Panc1 (cell line): ENCODE measurements at places on chromosomes 13 and 19.

GRCh38 chr13:31433207-31433606 is 233.4 kb downstream of the B3GLCT start:
- DNase-seq: no peak

DNA sequence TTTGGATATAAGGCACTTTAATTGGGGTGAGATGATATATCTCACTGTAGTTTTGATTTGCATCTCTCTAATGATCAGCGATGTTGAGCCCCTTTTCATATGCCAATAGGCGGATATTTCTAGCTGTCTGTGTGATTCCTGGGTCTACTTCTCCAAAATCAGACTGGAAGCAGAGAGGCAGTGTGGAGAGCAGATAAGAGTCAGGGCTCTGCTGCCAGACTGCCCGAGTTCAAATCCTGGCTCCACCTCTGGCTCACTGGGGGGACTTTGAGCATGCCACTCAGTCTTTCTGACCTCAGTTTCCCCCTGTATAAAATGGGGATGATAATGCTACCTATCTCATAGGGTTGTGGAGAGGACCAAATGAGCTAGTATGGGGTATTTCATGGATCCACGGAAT is 24.0 kb upstream of the ACP7 start:
- no peak for DNase-seq

DNA sequence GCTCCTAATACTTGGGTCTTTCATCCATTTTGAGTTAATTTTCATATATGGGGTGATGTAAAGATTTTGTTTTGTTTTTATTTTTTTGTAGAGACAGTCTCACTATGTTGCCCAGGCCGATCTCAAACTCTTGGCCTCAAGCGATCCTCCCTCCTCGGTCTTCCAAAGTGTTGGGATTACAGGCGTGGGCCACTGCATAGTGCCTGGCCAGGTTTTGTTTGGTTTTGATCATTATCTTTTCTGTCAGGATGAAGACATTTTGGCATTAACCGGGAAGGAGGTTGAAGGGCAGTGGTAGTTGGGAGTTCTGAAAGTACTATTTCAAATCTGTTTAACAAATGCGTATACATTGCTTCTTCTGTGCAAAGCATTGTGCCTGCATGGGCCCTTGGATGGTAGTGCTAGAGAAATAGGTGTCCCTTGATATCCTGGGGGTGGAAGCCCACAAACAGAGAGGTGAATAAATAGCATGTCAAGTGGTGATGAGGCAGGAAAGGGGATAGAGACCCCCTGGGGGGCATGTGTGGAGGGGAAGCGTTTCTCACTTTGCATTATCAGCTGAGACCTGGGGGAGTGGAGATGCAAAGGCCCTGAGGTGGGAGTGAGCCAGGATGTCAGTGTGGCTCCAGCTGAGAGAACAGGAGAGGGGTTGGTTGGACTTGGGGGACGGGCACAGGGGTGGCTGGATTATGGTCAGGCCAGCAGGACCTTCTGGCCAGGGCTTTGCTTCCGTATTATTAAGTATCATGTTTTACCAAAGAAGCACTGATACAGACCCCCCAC is 41.4 kb downstream of the GATAD2A start:
- no peak for DNase-seq

- DNase-seq: no peak
Observed at GRCh38 chr13:29049524-29049923, 229.4 kb downstream of the MTUS2 start.

GRCh38 chr19:17235300-17235970 is 9.4 kb downstream of the OCEL1 start:
- DNase-seq: no peak

- DNase-seq: no peak
Observed at GRCh38 chr13:51330791-51331190, 8.7 kb upstream of the SERPINE3 start.

DNA sequence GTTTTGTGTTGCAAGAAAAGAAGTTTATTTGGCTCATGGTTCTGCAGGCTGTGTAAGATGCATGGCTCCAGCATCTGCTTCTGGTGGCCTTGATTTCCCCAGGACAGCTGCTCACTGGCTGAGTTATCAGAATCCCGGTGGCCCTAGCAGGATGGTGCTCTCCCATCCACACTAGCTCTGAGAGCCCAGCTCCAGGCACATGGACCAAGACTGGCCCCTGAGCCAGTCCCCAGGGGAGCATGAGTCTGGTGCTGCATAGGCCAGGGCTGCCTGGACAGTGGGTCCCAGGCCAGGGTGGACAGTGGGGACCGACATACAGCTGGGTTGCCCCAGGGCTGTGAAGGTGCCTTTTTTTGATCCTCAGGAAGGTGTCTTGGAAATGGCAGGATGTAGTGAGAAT is 10.4 kb downstream of the ADGRE2 start:
- DNase-seq: no peak

GRCh38 chr13:36710396-36710795 is 36.6 kb downstream of the SERTM1 start:
- no peak for DNase-seq

- no peak for DNase-seq
Observed at GRCh38 chr13:29359181-29359580, 236.3 kb downstream of the SLC7A1 start.

DNA sequence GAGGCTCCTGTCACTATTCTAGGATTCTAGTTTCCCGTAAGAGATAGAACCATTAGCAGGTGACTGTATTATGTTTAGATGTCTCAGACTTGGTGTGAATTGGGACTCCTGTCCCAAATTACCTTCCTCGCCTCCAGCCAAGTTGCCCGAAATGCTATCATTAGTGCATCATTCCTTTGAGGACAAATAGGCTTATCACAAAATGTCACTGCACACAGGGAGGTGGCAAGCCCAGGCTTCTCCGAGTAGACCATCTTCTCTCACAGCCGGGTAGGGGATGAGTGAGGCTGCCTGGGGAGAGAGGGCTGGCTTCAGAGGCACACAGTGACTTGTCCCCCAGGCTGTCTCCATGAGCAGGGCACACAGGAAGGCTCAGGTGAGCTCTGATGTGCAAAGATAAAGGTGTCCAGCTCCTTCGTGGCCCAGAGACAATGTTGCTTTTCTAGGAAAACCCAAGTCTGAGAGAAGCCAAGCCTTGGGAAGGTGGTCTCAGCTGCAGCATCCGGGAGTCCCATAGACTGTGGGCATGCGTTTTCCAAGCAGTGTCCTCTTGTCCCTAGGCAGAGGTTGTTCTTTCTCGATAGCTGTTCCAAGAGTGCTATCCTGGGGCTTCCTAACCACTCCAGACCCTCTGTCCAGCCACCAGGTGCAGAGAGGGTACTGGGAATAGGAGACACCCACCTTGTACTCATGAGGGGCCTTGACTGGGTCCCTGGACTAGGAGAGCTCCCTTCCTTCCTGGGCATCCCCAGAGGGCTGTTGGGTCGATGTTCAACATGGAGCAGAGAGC is 163.1 kb upstream of the TSHZ3 start:
- no peak for DNase-seq

GRCh38 chr13:20378721-20379120 is 146.6 kb upstream of the GJB6 start:
- DNase-seq: no peak

- DNase-seq: no peak
Observed at GRCh38 chr19:13932911-13933393, 5.3 kb downstream of the PODNL1 start.

GRCh38 chr19:33905937-33906577 is 109.4 kb downstream of the KCTD15 start:
- DNase-seq: no peak

GRCh38 chr13:112353856-112354255 is 22.3 kb upstream of the SPACA7 start:
- no peak for DNase-seq

- DNase-seq: no peak
Observed at GRCh38 chr13:97308735-97309429, 86.7 kb downstream of the MBNL2 start.

DNA sequence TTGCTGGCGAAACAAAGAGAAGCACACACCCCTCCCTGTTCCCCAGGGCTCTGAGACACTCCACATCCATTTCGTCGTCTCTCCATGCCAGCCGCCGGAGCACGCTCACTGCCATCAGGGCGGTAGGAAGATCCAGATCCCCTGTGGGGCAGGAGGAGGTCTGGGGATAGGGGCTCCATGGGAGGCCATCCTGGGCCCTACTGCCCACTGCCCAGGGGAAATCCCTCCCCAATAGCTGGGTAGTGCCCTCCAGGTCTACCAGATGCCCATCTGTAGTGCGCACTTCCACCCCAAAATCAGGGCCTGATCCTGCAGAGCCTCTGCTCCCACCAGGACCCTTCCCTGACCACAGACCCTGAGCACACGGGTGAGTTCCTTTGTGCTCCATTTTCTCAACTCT is 80.3 kb downstream of the EFNB2 start:
- DNase-seq: no peak

DNA sequence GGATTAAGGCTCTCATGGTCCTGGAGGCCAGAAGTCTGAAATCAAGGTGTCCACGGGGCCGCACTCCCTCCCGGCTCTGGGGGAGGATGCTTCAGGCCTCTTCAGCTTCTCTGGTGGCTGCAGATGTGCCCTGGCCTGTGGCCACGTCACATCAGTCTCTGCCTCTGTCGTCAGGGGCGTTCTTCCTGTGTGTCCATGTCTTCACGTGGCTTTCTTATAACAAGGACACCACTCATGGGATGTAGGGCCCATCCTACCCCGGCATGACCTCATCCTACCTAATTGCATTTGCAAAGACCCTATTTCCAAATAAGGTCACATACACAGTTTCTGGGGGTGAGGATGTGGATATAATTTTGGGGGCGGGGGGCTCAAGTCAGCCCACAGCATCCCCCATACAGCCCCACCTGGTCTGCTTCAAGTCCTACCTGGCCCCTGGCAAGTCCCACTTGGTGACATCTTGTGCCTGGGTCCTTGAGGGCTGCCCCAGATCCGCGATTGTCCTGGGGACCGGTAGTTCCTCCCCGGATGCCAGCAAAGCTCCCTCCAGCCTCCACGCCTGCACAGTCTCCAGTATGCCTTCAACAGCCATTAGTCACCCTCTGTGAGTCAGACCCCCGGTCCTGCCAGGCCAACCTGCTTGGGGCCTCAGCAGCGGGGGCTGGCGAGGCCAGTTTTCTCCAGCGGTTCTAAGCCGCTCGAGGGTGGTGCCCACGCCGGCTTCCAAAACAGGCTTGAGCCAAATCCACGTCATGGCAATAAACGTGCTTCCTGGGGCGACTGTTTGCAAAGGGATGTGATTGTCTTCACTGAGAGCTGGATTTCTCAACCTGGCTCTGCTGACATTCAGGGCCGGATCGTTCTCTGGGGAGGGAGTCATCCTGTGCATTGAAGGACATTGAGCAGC is 32.2 kb downstream of the MYO9B start:
- DNase-seq: peak; percentile 81

- peak; percentile 97 for DNase-seq
Observed at GRCh38 chr19:45717131-45717982, 13.3 kb downstream of the FBXO46 start.

GRCh38 chr13:99199541-99200431 is 868 bp upstream of the UBAC2 start:
- DNase-seq: no peak

GRCh38 chr19:731000-731399 is 19.9 kb upstream of the MISP start:
- DNase-seq: no peak

- DNase-seq: no peak
Observed at GRCh38 chr19:15874821-15875474, 22.9 kb downstream of the CYP4F2 start.

DNA sequence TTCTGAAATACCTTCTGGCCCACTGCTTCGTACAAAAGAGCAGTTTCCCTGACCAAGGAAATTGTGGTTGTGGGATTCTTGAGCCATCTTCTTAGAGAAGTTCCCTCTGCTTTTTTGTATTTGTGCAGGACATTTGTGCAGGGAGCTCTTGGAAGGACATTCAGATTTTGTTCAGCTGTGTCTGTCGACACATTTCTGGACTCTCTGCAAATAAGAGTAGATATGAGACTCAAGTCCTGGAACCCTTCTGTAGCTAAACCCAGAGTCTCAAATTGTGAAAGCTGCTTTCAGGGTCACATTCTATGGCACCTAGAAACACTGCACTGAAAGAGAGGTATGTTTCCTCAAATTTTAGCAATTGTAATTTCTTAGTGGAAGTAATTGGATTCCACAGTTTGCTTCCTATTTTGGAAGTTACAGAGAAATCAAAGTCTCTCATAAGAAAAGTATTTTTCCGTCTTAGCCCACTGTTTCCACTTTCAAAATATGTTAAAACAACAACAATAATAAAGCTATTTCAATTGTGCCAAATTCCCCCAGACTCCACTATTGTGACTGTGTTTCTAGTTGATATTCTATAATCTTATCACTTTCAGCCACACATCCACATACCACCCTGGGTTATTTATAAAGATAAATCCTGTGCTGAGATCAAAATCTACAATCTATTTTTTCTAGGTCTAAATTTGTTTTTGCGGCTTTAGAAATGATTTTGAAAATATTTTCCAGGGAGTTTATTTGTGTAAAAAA is 224.0 kb downstream of the COG6 start:
- DNase-seq: no peak

DNA sequence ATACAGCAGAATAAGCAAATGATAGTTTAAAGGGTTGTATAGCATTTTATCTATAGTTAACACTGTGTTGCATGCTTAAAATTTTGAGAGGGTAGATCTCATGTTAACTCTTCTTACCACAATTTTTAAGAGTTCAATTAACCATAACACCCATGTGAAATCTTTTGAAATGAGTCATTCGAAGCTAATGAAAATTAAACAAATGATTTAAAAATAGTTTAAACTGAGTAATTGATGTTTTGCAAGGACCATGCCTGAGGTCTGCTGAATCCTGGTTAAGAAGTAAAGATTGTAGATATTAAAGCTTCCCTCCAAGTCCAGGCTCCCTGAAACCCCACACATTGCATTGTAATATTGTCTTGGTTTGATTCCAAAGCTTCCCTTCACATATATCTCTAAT is 176.7 kb upstream of the RNF113B start:
- no peak for DNase-seq

DNA sequence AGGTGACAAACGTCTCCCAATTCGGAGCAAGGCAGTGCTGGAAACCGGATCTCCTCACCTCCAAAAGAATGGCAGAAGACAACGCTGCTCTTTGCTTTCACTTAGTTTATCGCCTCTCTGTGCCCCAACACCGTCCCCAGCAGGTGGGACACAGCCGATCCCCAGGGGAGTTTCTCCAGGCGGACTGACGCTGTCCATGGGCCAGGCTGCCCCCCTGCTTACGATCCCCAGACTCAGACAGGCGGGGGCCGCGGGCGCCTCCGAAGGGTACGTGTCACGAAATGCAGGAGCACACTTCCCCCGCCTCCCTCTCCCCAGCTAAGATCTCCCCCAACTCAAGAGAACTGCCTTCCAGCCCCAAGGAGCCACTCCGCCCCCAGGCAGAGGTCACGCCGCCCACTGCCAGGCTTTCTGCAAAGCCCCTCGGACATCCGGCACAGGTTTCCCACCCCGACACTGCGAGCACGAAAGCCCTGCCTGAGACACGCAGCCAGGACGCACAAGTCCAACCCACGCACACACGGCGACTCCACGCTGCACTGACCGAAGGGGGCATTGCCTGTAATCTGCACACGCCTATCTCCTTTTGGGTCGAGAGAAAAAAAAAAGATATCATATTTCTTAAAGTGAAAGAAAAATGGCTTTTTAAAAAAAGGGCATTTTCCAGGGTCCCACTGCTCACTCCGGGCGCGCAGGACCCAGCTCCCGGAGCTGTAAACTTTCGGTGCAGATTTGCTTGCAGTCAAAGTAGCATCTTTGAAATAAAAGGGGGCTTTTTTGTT is 2.0 kb downstream of the SPRY2 start:
- DNase-seq: no peak

- DNase-seq: no peak
Observed at GRCh38 chr13:44484562-44485138, 91.5 kb downstream of the TSC22D1 start.

- no peak for DNase-seq
Observed at GRCh38 chr13:32134241-32135055, 102.9 kb downstream of the FRY start.

- DNase-seq: no peak
Observed at GRCh38 chr19:6062274-6062673, 48.0 kb downstream of the RFX2 start.
